Stimulated activated CD4-positive, alpha-beta T cell treated with anti-CD3 and anti-CD28 coated beads, Interleukin-12 subunit alpha, Interleukin-12 subunit beta, amount 100 ng/mL, for 4 hours (primary cell): ENCODE measurements at places on chromosomes 5 and 9.

DNA sequence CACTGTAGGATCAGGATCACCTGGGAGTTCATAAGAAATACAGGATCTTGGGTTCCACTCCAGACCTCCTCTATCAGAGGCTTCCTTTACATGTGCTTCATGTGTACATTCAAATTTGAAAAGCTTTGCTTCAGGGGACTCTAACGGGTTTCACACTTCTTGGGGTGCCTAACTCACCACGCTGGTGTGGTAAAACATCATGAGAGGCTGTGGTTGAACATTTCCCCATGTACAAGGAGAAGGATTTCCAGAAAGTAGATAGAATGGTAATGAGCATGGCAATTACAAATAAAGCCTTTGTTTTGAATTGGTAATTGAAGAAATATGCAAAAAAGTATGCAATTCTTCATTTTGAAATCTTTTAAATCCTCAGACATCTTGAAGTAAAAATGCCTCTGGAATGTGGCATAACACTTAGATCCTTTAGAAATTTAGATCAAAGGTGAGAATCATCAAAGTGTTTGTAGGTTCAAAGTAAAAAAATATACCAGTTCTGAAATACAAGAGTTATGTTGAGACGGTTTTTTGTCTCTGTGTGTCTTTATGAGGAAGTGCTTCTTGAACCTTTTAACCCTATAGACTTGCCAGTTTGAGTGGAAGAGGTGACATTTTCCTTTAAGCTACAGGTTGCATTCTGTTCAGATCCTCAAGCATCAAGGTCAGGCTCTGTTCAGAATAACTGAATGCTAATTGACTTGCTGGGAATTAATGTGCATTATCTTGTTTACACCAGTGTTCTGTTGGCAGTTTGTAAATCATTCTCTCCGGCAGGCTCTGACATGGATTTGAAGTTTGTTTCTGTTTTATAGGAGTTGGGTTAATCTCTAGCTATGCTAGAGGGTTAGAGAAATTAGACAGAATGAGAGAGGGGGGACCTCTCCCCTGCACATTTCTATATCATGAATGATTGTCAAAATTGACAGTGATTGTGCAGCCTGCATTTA is 415.3 kb downstream of the MAN2A1 start:
- DNase-seq: no peak

GRCh38 chr9:132056717-132057560 is 22.7 kb downstream of the MED27 start:
- DNase-seq: no peak

DNA sequence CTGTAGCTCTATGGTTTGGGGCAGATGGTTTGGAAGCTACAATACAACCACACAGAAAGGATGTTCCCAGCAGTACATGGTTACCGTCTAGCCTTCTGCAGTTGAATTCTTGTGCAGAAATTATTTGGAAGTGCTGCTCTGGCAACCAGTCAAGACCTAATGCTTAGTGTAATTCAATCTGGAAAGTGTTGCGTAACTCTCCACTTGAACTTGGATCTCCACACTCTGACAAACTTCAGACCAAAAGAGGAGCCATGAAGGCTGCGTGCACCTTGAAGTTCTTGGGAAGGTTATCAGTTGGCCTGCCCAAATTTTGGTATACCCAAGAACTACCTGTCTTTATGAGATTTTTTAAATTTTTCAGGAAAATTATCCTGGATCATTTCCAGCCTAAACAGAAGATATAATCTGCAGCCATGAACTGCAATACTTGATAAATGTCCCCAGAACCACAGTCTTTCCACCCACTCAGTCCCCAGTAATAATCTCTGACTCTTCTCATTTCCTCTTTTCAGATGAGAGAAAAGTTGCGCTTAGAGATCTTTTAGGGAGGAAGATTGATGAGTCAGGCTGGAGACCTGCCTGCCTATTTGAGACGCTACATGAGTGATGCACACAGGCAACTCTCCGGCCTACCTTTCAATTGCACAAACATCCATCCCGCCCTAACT is 159.9 kb downstream of the FANCC start:
- no peak for DNase-seq

- DNase-seq: no peak
Observed at GRCh38 chr9:69292078-69292477, 32.9 kb upstream of the ENTREP1 start.
